ENCODE measurements at places on chromosomes 16 and 17.

DNA sequence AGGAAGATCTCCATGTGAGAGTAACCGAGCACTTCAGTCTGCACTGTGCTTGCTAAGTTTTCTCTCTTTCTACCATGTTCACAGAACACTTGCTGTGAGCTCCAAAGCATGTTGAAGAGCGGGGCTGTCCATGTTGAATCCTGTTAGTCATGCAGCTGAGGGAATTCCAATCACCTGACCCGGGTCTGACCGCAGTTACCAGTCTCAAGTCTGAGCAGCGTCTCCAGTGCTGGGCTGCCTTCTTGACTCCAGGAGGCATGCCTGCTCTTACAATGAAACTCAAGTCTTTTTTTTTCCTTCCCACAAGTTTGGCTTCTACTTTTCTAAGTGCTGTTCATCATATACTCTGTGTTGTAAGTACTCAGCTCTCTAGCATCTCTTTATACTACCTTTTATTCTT is 44.3 kb downstream of the HOXB1 start:
- no peak for DNase-seq

DNA sequence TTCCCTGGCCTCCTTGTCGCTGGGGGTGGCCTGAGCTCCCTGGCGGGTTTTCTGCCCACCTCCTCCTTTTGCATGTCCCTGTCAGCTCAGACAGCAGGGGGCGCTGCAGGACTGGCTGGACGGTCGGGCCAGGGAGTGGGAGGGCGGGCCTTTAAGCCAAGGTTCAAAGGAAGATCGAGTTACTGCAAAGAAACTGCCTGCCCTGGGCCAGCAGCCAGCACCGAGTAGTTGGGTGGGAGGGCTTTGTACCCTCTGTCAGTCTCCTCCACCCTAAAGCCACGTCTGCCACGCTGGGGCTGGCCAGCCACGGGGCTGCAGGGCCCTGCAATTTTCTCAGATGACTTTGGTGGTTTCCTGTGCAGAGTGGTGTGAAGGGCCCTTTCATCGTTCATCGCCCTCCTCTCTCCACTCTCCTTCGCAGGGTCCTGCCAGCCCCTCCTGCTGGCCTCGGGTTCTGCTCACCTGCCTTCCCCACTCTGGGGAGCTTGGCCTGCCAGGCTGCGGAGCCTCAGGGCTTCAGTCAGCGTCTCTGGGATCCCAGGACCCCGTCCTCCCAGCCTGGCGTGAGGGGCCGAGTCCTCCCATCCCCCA is 12.3 kb downstream of the GPR142 start:
- peak; percentile 64 for DNase-seq

DNA sequence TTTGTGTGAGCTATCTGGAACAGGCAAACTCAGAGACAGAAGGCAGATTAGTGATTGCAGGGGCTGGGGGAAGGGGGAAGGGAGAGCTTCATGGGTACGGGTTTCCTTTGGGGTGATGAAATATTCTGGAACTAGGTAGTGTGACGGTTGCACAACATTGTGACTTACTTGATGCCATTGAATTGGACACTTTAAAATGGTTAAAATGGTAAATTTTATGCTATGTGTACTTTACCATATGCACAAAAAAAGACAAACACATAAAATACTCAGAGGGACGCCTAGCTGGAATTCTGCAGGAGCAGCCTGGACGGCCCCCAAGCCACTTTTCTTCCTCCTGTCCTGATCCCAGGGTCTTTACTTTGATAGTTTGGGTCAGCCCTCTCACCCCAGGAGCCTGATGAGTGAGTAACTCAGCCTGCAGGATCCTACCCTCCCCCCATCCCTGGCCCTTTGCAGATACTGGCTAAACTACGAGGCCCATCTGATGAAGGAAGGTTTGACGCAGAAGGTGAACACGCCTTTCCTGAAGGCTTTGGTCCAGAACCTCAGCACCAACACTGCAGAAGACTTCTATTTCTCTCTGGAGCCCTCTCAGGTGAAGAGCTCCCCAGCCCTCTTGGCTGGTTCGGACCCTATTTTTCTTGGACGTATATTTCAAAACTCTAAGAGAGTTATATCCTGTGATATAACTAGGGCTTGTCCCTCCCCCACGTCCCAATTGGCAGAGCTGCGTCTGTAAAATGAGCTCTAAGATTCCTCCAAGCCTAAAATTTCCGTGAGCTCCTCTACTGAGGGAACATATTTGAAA is 7.8 kb downstream of the ADGRG3 start:
- no peak for DNase-seq

DNA sequence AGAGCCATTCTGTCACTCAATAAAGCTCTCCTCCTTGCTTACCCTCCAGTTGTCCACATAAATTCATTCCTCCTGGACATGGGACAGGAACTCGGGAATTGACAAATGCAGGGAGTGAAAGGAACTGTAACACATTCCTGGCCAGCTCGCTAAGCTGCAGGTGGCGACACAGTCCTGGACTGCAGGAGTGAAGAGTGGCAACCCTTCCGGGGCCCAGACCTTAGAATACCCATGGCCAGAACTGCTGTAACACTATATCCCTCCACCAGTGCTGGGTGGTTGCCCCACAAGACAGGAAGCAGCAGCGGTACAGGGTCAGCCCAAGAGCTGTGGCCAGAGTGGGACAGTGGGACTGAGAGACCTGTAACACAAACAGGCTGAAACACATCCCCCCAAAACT is 30.3 kb upstream of the KIF2B start:
- DNase-seq = no peak

DNA sequence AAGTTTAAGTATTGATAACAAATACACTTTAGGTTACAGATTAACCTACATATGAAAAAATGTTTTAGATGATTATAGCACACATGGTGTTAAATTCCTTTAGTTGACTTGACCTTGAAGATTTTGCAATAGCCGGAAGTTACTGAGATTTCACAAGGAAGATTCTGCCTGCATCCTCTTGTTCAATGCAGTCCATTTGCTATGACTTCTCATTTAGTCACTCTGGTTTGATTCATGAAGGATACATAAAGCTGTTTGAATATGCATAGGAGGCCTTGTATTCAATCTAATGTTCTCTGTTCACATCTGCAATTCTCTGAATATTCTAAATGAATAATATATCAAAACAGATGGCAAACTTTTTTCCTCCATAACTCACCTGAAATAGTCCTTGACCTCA is 870.2 kb upstream of the GOT2 start:
- DNase-seq = no peak

- DNase-seq = no peak
Measured at GRCh38 chr16:28062847-28063521, 530 bp downstream of the GSG1L start.

DNA sequence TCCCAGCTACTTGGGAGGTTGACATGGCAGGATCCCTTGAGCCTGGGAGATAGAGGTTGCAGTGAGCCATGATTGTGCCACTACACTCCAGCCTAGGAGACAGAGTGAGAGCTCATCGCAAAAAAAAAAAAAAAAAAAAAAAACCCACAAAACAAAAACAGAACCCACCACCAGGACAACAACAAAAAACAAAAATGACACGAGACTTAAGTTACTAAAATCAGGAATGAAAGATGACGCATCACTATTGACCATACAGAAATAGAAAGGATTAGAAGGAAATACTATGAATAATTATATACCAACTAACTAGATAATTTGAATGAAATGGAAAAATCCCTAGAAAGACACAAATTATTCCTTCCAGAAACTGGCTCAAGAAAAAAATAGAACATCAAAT is 432.4 kb upstream of the PMFBP1 start:
- no peak for DNase-seq

DNA sequence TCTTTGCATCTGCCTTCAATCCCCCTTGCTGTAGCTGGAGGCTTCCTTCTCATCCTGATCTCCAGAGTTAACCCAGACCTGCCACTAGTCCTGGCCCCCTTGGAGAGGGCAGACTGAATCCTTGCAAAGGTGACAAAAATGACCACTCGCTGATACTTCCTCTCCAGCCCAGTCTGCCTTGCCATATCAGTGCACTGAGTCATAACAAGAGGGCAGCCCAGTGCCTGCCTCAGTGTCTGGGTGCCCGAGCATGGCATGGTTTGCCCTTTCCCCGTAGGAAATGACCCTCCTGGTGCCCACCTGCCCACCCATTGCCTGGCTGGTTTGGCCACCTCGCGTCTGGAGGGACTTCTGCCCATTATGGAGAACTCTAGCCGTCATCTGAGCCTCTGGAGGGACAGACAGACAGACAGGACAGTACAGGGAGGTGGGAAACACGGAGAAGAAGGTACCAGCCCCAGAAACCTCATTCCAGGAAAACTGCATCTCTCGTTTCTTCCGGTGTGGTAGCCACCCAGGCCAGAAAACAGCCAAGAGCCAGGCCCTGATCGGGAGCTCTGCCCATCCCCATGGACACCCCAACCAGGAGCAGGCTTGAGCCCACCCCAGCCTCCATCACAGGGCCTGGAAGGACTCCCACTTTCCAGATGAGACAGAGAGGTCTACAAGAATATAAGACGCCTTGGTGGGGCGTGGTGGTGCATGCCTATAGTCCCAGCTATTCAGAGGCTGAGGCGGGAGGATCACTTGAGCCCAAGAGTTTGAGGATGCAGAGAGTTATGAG is 71.5 kb downstream of the SCNN1B start:
- no peak for DNase-seq

DNA sequence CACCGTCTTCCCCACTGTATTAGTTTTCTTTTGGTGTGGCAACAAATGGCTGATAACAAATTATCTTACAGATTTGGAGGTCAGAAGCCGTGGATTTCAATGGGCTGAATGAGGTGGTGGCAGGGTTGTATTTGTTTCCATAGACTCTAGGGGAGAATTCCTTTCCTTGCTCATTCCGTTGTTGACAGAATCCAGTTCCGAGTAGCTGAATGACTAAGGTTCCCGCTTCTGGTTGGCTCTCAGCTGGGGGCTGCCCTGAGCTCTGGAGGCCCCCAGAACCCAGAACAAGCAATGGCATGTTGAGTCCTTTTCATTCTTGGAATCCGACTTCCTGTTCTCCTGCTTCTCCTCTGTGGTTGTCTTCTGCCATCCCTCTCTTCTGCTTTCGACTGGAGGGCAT is 280.4 kb downstream of the SNX29 start:
- DNase-seq = no peak

DNA sequence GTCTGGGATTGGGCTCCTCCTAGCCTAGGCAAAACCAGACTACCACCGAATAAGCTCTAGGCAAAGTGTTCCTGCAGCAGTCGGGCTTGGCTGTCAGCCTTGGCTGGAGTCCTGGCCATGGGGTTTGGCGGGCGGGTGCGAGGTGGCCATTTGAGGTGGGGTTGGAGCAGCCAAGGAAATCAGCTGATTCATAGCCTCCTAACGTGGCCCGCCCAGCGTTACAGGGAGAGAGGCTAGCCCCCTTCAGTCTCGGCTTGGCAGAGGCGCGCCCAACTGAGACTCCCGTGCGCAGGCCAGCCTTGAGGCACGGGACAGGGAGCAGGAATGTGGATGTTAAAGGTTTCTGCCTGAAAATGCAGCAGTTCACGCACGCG is 1.9 kb downstream of the PMP22 start:
- no peak for DNase-seq

DNA sequence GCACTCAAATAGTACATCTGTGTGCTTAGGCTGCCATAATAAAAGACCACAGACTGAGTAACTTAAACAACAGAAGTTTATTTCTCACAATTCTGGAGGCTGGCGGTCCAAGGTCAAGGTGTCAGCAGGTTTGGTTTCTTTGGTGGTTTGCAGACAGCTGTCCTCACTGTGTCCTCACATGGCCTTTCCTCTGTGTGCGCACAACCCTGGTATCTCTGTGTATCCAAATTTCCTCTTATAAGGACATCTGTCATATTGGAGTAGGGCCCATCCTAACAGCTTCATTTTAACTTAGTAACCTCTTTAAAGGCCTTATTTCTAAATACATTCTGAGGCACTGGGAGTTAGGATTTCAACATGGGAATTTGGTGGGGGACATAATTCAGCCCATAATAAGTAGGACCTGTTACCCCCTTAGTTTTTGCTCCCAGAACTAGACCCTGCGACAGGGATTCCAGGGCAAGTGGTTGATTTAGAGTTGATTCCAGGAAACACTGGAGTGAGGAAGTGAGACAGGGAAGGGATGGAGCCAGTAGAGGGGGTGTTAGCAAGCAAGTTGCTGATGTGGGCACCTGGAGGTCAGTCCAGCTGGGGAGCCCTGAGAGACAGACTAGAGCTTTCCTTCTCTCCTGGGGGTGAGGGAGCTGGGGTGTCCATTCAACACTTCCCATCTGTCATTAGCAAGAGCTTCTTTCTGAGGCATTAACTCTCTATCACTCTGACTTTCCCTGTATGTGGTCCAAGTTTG is 10.9 kb upstream of the ALKBH5 start:
- DNase-seq = no peak

- DNase-seq = no peak
Measured at GRCh38 chr16:50681021-50681885, at the start of gene SNX20. TSS of gene SNX20 (minus strand) at chr16:50681312. CDS start at chr16:50677526, 3,786 bp downstream.

- no peak for DNase-seq
Measured at GRCh38 chr17:57773557-57773956, 28.5 kb upstream of the CCDC182 start.

- no peak for DNase-seq
Measured at GRCh38 chr17:2421315-2422147, 20.7 kb upstream of the MNT start.

- no peak for DNase-seq
Measured at GRCh38 chr17:48113201-48113676, 5.7 kb downstream of the SNX11 start.

DNA sequence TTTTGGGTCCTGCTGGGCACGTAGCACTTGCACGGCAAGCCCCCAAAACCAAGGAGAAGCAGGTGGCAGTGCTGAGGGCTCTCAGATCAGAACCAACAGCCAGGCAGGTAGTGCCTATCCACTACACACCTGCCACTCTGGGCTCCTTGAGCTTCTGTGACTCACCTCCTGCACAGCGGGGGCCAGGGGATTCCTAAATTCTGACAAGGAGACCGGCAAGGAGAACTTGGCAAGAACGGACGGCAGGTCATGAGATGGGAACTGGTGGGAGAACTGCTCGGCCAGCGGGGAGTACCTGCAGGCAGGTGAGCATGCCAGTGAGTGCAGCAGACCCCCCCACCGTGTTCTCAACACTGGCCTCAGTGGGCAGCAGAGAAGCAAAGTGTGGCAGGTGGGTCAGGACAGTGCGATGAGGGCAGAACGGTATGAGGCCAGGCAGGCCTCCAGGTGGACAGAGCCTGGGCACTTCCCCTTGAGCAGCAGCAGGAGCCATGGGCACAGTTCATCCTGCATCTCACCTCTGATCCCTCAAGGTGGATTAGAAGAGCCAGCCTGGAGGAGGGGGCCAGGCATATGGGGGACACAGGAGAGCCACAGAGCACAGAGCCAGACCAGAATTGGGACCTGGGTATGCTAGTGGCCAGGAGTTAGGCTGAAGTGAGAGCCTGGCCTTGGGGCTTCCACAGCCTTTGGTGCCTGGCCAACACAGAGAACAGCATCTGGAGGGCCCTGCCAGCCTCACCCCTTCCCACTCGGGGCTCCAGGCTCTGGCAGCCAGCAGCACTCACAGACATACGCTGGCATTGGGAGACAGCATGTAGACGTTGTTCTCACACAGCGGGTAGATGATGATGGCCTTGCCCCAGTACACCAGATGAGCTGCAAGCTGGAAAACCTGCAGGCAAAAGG is 14.7 kb downstream of the MPG start:
- DNase-seq = no peak
